Activated CD4-positive, alpha-beta T cell treated with anti-CD3 and anti-CD28 coated beads, Interleukin-2, amount 10 ng/mL, durations not matched to agents 24 days and 14 days (primary cell): ENCODE measurements at places on chromosomes 1 and 21. TPM values are rescaled to one million over a fixed set of nuclear protein-coding genes. Genes with fewer than 3 reads are reported as not detected.

BATF3 gene
- 100.0 and 100 TPM in 2 replicates for total RNA-seq

NOC2L gene
- total RNA-seq: 190 and 192 TPM in 2 replicates

ILF2 gene
- 377 and 390 TPM in 2 replicates for total RNA-seq

CFHR1 gene
- total RNA-seq: not detected in 2 replicates

KMO gene
- total RNA-seq: 0.09 TPM in 1 of 2 replicates, not detected in the other

CNN3 gene
- total RNA-seq: 2.5 and 2.7 TPM in 2 replicates

ALDH9A1 gene
- 41.8 and 43.8 TPM in 2 replicates for total RNA-seq

OLFML3 gene
- 0.09 TPM in 1 of 2 replicates, not detected in the other for total RNA-seq

KCNE2 gene
- not detected in 2 replicates for total RNA-seq

MRPL20 gene
- 187 and 194 TPM in 2 replicates for total RNA-seq

MAP3K21 gene
- total RNA-seq: 1.5 and 1.6 TPM in 2 replicates

FCER1G gene
- 0.63 TPM in 1 of 2 replicates, not detected in the other for total RNA-seq

CLCNKB gene
- not detected in 2 replicates for total RNA-seq

LIN28A gene
- total RNA-seq: not detected in 2 replicates

ALDH4A1 gene
- 2.8 and 5.2 TPM in 2 replicates for total RNA-seq

UBE2U gene
- total RNA-seq: not detected in 2 replicates

PCSK9 gene
- not detected in 2 replicates for total RNA-seq

DOCK7 gene
- total RNA-seq: 17.8 and 18.0 TPM in 2 replicates

TNFAIP8L2 gene
- 29.4 and 32.5 TPM in 2 replicates for total RNA-seq

CNST gene
- total RNA-seq: 26.4 and 28.5 TPM in 2 replicates

LHX8 gene
- not detected in 2 replicates for total RNA-seq

SLC9C2 gene
- not detected in 2 replicates for total RNA-seq

KRTAP12-3 gene
- total RNA-seq: not detected in 2 replicates

CLEC20A gene
- not detected in 2 replicates for total RNA-seq

CYP2J2 gene
- total RNA-seq: 0.49 and 0.78 TPM in 2 replicates

AMY2B gene
- 3.2 and 5.9 TPM in 2 replicates for total RNA-seq

LSM10 gene
- 58.6 and 61.6 TPM in 2 replicates for total RNA-seq

OR2T35 gene
- not detected in 2 replicates for total RNA-seq

PKN2 gene
- 24.1 and 25.1 TPM in 2 replicates for total RNA-seq

RNU1-1 gene
- total RNA-seq: 1,962 and 2,189 TPM in 2 replicates

ZNF697 gene
- total RNA-seq: 4.5 and 4.8 TPM in 2 replicates

CLDN19 gene
- total RNA-seq: not detected in 2 replicates

CLIC6 gene
- total RNA-seq: not detected in 2 replicates

SPRR5 gene
- total RNA-seq: not detected in 2 replicates

KRTAP19-1 gene
- not detected in 2 replicates for total RNA-seq

FAM72C gene
- total RNA-seq: 16.9 and 17.3 TPM in 2 replicates

CCDC185 gene
- not detected in 2 replicates for total RNA-seq

RGS8 gene
- total RNA-seq: not detected in 2 replicates

C2CD4D gene
- total RNA-seq: 0.86 and 1.5 TPM in 2 replicates

KIF26B gene
- 0.02 and 0.07 TPM in 2 replicates for total RNA-seq
